Activated CD4-positive, alpha-beta T cell treated with anti-CD3 and anti-CD28 coated beads, Interleukin-2, amount 50 U/mL, for 16 hours (primary cell): ENCODE measurements at places on chromosomes 12 and 14.
A peak's percentile ranks its signal among the peaks of the same experiment; 100 is the strongest.

- no peak for DNase-seq
Observed at GRCh38 chr14:21084998-21085853, 13.2 kb downstream of the ZNF219 start.

DNA sequence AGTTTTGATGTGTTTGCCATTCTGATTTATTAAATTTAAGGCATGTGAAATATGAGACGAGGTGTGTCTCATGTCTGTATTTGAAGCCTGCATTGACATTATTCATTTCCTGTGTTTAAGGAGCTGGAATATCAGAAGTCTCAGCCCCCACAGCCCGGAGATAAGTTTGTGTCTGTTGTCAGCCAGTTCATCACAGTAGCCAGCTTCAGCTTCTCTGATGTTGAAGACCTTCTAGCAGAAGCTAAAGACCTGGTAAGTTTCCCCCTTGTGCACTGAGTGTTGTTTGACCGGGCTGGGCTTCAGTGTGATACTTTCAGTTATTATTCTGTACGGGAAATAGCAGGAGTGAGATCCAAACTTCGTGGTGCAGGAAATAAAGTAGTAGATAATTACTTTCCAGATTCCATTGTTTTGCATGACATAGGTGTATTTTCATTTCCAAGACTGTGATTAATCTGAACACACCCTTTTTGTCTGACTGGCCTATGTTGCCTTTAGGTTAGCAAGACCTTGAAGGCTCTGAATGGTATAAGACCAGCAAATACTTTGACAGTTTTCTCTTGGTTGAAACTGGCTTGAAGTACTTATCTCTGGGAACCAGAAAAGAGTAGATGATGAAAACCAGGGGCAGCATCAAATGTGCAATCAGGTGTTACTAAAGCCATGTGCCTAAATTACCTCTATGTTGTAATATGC is 101.5 kb downstream of the GPR135 start:
- no peak for DNase-seq

GRCh38 chr12:19451196-19451595 is 11.9 kb downstream of the AEBP2 start:
- no peak for DNase-seq

DNA sequence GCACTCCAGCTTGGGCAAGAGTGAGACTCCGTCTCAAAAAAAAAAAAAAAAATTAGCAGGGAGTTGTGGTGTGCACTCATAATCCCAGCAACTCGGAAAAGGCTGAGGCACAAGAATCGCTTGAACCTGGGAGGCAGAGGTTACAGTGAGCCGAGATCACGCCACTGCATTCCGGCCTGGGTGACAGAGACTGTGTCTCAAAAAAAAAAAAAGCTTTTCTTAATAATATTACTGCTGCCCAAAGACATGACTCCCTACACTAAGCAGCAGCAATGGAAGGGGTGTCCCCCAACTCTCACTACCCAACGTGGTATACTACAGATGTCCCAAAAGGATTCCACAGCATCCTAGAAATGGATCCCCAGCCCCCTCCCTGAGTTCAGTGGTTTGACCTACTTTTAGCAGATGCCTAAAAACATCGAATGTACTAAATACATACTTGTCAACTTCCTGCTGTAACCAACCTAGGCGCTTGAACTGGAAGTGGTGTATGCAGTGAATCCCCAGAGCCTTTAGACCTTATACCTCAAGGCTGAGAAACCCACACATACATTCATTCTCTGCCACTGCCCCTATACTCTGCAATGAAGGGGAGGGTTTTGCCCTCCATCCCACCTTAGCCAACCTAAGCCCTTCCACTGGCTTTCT is 8.5 kb upstream of the FKBP11 start:
- peak; percentile 27 for DNase-seq

DNA sequence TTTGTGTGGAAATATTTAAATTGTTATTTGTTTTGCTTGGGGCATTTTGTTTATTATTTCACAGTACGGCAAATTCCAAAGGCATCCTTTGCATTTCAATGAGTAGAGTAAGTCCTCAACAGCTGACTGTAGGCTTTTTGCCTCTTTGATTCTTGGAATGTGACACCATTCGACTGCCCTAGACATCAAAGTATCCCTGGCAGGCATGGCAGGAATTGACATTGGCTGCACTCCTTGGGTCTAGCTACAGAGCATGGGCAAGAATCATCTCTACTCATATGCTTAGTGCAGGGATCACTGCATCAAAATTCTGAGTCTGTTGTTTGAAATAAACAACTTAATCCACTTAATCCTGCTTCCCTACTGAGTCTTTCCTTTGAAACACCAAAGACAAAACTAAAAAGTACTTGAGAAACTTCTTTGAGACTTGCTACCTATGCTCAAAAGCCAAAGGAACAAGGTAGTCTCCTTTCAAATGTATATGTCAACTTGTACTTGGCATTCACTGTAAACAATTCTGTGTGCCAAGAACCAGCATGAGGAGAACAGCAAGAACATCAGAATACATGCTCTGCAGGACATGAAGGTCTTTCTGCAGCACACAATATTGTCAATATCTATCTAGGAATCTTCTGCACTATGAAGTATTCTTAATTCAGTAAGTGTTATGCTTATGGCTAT is 1569.0 kb upstream of the FLRT2 start:
- DNase-seq, result no peak

GRCh38 chr12:119770146-119770545 is 102.2 kb downstream of the PRKAB1 start:
- DNase-seq, result no peak

GRCh38 chr14:55074662-55075061 is 23.2 kb downstream of the MAPK1IP1L start:
- peak; percentile 53 for DNase-seq
